ENCODE measurements at places on chromosomes 1 and 21.
A peak's percentile ranks its signal among the peaks of the same experiment; 100 is the strongest.

DNA sequence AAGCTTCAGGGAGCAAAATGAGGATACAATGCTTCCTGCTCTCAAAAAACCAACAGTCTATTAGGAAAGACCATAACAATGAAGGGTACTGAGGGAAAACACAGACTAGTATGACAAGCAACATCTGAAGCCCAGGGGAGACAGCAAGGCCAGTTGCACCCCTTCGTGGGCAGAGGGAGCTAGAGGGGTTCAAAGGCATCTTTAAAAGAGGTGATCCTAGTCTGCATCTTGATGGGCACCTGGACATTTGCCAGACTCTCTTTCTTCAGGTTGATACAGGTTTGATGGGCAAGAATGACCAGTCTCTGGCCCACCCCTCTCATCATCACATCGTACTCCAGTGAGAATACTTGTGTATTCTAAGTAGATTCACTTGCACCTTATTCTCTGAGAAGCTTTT is 177.7 kb downstream of the VAV3 start:
- no peak for DNase-seq

DNA sequence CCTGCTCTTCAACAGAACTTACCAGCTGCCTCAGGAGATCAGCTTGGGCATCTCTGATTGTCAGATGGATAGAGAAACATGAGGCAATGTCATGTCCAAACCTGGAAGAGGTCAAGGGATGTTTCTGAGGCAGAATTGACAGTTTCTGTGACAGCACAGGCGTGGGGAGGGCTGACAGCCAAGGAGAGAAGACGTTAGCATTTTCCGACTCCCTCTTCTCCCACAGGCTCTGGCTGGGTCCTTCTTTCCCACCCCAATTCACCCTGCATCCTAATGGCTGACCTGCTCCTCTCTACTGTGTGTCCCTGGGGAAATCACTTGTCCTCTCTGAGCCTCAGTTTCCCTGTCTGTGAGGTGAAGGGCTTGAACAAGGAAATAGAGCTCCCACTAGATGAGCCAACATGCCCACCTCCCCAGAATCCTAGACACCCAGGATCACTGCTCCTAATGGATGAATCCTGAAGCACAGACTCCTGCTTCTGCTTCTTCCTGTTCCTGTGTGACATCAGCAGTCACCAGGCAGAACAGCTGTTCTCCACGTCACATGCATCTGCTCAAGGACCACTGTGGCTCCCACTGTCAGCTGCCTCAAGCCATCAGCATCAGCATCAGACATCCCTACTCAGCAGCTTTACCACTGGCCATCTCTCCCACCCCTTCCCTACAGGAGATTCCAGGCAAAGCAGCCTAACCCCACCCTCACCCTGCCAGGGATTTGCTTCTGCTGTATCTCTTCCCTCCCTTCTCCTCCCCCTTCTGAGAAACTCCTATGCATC is 408.0 kb downstream of the MATN1 start:
- DNase-seq, result peak; percentile 15

DNA sequence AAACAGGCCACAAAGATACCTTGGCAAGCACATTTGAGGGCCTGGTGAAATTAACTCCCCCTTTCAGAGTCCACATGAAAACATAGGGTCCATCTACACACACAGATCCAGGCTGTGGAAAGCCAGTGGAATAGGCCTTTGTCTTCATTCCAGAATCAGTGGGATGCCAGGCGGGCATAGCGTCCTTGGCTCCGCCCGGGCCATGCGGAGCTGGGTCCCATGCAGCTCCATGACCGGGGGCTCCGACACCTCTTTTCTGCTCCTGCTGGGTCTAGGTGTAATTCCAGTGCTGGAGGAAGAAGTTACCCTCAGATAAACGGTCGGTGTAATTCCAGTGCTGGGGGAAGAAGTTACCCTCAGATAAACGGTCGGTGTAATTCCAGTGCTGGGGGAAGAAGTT is 63.6 kb upstream of the COL6A1 start:
- no peak for DNase-seq

GRCh38 chr21:46095814-46096595 is 1.9 kb upstream of the COL6A2 start:
- no peak for DNase-seq

DNA sequence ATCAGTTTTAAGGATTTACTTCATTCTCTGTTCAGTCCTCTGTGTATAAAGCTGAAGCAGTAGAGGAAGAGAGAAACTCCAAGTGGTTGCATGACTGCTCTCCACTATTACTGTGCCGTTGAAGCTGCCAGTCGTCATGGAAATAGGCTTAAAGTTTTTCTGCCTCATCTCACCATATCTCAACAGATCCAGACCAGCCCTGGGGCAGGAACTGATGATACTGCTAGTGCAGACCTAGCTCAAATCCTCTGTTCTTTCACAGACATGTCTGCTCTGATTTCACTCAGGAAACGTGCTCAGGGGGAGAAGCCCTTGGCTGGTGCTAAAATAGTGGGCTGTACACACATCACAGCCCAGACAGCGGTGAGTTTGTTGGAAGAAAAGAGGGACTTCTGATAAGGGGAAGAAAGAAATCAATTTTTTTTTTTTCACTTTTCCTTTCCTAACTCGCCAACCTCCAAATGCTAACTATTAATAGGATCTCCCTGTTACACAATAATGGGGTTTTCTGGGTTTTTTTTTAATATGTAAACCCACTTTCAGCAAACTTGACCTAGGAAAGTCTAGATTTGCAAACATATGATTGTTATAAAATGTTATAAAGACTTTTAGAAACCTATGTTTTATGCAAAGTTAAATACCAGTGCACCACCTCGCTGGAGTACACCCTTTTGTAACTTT is 22.2 kb upstream of the STRIP1 start:
- no peak for DNase-seq

DNA sequence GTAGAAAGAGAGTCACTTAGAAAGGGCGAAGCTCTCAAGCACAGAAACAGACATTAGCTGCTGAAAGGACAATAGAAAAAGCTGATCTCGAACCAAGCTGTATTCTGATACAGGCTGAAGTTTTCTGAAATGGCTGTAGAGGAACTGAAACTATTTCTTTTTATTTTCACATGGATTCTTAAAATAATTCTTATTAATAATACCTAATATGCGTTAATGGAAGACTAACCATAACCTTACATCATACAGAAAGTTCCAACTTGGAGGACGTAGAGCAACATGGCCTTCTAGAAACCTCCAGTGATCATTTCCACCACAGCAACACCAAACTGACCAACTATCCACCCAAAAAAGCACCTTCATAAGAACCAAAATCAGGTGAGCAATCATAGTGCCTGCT is 52.8 kb upstream of the ACADM start:
- DNase-seq, result no peak

All from tibial artery (tissue), 4 donors.